K562 (cell line): ENCODE measurements at places on chromosomes 5 and 9.

DNA sequence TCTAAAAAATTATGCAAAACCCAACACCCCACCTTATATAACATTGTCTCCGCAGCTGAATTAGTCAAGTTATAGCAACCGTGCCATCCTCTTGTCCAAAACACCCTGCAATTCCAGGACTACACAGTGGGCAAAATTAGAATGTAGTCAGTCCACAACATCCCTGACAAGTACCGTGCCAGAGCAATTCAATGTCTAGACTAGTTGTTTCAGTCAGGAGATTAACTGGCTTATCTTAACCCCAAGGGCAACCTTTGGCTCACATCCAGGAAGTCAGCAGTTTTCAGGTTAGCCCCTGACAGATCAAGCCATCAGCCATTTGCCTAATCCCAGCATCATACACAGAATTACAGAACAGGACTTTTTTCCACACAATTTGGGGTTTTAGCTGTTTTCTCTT is 240.8 kb upstream of the TMEM161B start:
- DNase-seq: no peak

DNA sequence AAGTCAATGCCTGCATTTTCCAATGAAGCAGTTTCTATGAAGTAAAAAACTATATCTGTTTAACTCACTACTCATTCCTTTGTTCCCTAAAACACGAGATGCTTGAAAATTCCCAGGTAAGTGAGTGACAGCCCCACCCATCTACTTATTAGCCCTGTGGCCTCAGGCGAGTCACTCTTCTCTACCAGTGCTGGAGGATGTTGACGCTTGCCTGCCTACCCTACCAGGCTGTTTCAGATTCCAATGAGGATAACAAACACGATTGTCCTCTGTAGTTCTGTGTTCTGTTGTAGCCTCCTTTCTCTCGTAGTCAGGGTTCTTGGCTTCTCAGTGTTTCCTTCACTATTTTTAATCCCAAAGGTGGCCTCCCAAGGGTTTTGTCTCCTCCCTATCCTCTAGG is 388.8 kb downstream of the KDM4C start:
- DNase-seq: no peak

- DNase-seq: no peak
Measured at GRCh38 chr9:88923653-88924288, 67.5 kb upstream of the S1PR3 start.

GRCh38 chr5:131994090-131994489 is 17.4 kb downstream of the ACSL6 start:
- DNase-seq: no peak

DNA sequence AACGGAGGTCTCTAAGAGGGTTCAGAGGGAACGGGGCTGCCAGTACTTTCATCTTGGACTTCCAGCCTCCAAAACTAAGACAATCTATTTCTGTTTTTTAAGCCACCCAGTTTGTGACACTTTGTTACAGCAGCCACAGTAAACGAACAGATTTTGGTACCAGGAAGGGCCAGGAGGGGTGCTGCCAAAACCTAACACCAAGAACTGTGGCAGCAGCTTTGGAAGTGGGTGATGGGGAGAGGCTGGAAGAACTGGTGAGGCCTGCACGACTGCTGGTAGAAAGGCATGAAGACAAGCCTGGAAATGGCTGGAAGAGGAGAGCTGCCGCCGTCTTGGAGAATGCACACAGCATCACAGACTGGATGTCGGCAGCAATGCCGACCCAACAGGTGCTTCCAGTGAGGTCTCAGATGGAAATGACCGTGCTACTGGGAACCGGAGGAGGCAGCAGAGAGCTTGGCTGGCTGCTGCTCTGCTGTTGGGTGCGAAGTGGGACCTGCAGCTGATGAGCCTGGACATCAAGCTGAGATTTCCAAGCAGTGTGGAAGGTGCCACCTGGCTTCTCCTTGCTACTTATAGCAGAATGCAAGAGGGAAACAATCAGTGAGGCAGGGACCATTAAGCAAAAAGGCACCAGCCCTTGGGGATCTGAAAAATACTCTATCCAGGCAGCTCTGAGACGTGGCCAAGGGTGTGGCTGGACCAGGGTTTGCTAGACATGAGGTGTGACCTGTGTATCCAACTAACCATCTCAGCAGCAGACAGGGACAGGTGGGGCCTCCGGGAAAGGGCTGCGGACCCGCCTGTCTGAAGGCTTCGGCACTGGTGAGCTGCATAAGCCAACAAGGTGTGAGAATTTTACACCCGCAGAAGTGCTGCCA is 4.7 kb upstream of the TMEM210 start:
- DNase-seq: peak; percentile 49

DNA sequence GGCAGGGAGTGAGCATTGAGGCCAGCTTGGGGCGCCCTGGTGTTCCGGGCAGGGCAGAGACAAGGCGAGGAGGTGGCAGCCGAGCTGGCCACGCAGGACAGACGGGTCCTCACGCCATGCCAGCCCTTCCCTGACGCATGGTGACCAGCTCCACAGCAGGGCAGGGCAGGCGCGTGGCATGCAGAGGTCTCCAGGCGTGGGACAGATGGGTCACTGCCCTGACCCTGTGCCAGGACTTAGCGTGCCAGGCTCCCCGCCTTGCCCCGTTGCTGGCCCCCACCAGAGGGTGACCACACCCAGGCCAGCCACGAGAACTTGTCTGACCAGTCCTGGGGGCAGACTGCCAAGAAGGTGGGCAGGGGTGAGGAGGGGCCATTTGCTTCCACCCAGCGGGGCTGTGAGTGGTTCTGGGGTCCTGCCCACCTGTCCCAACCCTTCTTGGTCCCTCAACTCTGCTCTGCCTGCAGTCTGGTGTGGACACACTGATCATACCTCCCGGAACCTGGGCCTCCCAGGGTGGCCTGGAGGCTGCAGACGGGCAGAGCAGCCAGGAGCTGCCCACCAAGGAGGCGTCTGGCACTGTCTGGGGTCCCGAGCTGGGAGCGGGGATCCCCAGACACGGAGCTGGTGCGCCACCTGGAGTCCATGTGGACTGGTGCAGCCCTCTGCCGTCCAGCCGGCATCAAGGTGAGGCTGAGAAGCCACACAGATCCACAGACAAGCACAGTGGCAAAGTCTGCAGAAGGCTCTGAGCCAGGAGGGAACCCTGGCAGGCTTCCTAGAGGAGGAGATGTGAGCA is at the start of gene RNF224:
Gene RNF224, plus strand, starts transcription at position 449 of the 799 bp plus-strand sequence. CDS start 834 bp downstream, outside the sequence.
- peak; percentile 71 for DNase-seq

DNA sequence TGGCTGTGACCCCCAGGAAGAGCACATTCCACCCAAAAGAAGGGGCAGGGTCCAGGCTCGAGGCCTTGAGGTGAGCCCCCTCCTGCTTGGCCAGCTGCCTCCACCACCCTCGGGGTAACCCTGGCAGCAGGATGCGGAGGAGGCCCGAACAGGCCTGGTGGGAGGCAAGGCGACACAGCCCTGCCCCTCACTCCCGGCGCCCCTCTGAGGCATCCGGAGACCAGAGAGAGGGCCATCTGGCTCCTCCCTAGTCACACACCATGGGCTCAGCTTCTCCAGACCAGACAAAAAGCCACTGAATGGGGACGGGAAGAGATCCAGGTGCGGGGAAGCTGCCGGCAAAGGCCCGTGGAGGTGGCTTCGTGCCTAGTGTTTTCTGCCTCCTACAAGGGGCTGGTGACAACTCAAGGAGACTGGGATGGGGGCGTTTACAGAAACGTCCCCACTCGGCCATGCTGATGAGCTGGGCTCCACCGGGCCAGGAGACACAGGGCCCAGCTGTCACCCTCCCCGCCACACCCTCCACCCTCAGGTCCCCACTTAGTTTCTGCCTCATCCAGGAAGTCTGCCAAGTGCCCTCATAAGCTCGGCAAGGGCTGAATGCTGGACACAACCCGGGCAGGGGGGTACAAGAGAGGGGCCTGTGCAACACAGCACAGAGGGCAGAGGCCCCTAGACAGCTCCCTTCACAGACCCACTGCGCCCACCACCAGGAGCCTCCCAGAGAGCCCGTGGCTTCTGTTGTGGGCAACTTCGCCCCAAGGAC is 41.9 kb downstream of the NACC2 start:
- DNase-seq: no peak

DNA sequence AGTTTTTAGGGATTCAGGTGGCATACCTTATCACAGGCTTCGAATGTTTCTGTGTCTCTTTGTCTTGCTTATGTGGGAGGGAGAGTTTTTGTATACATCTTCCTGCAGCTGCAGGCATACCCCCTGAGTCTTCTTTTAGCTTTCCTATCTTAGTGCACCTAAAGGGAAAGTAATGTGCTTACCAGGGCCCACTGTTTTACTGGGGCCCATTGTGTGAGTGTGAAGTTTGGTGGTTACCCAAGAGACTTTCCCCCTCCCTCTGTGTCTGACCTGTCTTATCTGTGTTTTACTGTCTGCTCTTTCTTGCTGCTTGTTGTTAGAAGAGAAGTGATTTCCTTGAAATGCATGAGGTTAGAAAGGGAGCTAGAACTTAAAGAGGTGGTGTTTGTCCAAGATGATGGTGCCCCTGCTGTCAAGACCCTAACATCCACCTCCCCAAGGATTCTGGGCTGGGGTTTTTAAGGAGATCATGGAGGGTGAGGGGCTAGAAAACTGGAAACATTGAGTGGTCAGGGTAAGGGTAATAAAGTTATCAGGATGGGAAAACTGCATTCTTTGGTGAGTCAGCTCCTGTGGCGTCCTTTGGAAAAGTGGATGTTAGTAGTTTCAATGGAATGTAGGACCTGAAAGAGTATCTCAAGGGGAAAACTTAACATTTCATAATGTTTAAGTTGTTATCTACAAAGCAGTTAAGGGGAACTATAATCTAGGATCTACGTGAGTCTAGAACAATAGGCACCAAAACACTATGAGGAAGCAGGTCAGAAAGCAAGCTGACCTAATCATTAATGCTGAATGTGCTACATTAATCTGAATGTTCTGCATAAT is 583.5 kb upstream of the TUSC1 start:
- DNase-seq: no peak

GRCh38 chr9:120386390-120387131 is 193.4 kb downstream of the CDK5RAP2 start:
- DNase-seq: no peak

GRCh38 chr9:21711504-21711903 is 90.9 kb upstream of the MTAP start:
- no peak for DNase-seq

DNA sequence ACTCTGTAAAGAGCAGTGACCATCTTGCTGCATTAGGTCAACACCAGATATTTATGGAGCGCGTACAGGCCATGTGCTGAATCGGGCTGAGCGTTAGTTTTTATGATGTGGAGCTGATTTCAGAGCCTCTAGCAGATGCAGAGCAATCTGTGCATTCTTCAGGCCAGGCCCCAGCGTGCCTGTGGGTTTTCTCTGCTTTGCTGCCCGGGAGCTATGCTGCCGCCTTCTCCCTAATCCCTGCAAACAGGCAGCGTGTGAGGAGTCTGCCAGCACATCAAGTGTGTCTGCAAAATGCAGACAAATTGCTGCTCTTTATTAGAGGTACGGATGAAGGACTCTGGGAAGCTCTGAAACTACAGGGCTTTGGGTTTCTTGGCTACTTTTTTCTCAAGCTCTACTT is 170.0 kb downstream of the NTRK2 start:
- no peak for DNase-seq

GRCh38 chr9:119907056-119907455 is 537.8 kb upstream of the BRINP1 start:
- DNase-seq: no peak

GRCh38 chr5:134226441-134227192 is 744 bp upstream of the PPP2CA start:
- no peak for DNase-seq

- no peak for DNase-seq
Measured at GRCh38 chr5:91401175-91401574, 18.1 kb upstream of the ARRDC3 start.

- DNase-seq: no peak
Measured at GRCh38 chr9:117444501-117444900, 29.6 kb upstream of the ASTN2 start.

DNA sequence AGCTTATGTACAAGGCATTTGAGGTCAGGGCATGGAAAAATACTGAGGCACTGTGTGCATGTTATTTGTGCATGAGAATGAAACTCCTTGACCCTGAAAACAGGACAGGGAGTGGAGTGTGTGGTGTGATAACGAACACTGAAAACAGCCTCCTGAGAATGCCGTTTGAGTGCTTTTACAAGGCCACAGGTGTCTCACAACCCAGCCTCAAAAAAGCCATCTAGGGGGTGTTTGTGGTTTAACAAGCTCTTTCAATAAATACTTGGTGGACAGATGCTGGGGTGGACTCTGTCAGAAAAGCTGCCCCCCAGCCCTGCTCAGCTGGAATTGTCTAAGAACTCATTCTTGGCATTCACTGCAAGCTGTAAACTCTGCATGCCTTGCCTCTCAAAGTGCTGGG is 94.0 kb upstream of the SLC25A48 start:
- DNase-seq: no peak

DNA sequence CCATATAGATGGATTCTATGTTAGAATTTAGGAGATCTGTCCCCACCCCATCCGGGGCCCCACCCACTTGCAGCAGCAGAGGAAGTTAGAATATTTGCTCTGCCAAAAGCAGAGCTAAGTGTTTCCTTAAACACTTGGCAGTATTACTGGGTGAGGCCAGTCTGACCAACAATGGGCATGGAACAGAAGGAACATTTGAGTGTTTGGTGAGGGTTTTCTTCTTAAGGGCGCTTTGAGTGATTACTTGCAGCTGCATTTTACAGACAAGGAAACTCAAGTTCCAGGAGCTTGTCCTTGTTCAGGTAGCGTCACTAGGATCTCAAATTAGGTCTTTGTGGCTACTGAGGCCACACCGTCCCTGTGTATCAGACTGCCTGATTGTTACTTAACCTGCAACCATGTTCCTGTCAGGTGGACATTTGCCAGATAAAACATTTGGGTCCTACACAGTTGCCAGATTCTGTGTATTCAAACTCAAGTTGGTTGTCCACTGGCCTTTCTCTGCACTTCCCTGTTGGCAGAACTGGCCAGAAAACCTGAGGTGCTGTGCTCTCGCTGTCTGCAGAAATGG is 59.3 kb downstream of the SLC46A2 start:
- DNase-seq: no peak

- no peak for DNase-seq
Measured at GRCh38 chr5:147985608-147986007, 78.2 kb upstream of the SPINK5 start.

GRCh38 chr5:77144837-77145139 is 57.7 kb upstream of the ZBED3 start:
- no peak for DNase-seq

DNA sequence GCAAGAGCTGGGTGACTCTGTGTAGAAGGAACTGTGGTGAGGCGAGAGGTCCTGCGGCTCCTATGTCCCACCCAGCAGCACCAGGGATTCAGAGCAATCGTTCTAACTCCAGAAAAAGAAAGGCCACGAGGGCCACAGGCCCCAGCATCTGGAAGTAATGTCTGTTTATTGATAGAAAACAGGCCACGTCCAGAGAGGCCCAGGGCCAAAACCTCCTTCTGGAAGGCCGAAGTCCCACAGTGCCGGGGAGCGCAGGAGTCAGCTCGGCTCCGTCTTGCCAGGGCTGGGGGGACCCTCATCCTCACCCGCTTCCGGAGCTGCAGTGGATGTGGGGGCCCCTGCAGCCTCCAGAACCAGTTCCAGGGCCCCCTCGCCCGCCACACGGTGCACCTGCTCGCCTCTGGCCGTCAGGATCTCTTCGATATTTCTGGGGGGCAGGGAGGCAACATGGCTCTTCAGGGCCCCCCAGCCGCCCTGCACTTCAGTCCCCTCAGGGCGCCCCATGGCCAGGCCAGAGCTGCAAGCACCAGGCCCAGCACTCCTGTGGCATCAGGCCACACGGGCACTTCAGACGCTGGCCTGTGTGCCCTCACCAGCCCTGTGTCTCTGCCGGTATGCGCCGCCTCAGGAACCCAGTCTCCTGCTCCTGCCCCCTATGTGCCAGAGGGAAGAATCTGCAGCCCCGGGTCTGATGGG is 1.6 kb downstream of the DNLZ start:
- no peak for DNase-seq

GRCh38 chr9:112174222-112174964 is 704 bp downstream of the SUSD1 start:
- DNase-seq: peak; percentile 93
